ENCODE measurements at places on chromosomes 13 and 19.

DNA sequence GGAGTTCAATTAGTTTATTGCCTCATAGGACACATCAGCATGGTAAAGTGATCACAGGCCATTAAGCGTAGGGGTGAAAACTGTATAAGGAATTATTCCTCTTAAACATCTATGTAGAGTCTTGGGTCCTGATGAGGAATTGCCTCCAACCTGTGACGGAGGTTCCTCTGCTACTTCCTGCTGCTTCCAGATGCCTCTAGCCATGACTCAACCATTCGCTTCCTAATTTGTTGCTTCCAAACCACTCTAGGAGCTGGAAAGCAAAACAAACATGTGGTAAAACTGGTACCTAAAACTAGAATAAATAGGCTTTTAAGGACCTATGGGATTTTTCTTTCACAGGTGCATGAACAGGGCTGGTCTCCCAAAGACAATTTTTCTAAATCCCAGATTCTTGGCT is 253.8 kb downstream of the KLF12 start:
- peak; percentile 56 for DNase-seq

DNA sequence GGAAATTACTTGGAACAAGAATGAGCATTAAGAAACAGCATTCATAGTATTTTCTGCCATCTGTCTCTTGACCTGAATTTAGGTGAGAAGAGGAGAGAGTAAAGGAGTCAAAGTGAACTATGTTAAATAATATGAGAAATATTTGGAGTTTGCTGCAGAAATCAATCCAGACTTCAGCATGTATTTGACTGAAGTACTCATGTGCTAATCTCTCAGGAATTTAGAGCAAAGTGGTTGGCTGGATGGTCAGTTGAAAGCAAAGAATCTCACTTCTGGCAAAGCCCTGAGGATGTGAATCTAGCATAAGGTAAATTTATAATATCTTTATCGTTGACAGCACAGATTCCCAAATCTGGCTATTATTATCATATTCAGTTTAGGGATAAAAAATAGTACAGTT is 394.3 kb downstream of the PCDH17 start:
- peak; percentile 1 for DNase-seq

DNA sequence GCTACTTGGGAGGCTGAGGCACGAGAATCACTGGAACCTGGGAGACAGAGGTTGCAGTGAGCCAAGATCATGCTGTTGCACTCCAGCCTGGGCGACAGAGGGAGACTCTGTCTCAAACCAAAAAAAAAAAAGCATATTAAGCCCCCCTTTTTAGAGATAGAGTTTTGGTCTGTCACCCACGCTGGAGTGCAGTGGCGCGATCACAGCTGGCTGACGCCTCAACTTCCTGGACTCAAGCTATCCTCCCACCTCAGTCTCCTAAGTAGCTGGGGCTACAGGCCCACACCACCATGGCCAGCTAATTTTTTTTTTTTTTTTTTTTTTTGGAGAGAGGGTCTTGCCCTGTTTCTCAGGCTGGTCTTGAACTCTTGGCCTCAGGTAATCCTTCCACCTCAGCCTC is 34.2 kb upstream of the MAP3K10 start:
- DNase-seq, result no peak

- DNase-seq, result peak; percentile 64
Observed at GRCh38 chr13:79593641-79594275, 112.8 kb downstream of the NDFIP2 start.

All from choroid plexus epithelial cell (primary cell).